T-helper 1 cell (primary cell): ENCODE measurements at places on chromosomes 3 and 15.

DNA sequence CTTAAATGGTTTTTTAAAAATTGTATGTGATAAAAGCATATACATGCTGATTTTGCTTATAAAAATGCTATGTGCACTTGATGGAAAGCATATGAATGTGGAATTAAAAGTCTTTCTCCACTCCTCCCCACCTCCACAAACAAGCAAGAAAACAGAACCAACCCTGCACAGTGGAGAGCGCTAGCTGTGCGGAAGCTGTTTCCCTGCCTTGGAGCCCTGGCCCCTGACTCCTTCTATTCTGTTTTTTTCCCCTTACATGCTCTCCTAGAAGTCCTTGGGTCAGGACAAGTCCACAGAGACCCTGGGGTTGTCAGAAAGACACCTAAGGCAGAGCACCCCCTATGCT, 64.2 kb downstream of the BOC start:
- DNase-seq: no peak

DNA sequence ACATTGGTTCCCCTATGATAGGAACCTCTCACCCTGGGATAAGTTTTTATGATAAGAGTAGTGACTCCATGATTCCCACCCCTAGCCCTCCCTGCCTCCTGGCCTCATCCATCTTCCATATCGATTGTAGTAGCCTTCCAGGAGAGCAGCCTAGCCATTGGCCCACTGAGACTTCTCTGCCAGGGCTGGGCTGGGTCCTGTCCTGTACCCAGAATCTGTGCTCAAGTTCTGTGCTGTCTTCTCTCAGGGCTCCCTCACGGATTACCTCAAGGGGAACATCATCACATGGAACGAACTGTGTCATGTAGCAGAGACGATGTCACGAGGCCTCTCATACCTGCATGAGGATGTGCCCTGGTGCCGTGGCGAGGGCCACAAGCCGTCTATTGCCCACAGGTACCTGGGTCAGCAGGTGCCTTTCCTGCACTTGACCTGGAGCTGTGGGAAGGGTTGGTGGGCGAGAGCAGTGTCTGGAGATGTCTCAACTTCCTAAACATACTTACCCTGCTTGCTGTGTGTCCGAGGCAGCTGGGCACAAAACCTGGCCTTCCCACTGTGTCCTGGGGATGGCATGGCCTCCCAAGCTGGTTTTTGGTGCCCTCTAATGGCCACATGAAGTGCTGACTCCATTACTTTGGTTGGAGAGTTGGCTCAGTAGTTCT, 16.6 kb upstream of the EXOG start:
- no peak for DNase-seq

DNA sequence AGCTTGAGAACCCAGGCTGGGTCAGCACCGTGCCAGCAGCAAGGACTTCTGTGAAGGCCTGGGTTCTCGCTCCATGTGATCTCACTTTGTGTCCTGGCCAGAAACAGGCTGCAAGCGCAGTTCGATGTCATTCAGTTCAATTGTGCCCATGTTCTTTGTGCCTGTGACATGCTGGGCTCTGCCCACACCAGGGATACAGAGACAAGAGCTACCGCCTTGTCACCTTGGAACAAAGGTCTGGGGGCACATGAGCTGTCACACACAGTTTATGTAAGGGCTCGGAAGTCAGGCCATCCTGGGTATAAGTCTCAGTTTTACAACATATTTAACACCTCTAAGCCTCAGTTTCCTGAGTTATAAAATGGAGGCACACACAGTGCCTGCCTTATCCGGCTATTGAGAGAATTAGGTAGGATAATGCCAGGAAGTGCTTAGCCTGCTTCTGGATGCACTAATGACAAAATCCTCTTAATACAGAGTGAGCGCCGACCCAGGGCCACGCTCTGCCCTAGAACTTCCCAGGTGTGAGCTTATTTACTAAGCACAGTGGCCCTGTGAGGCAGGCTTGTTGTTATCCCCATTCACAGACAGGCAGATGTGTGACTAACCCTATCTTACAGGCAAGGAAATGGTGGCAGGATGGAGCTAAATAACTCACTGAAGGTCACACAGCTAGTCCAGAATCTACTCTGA, 50.4 kb upstream of the LIMD1 start:
- DNase-seq: no peak

DNA sequence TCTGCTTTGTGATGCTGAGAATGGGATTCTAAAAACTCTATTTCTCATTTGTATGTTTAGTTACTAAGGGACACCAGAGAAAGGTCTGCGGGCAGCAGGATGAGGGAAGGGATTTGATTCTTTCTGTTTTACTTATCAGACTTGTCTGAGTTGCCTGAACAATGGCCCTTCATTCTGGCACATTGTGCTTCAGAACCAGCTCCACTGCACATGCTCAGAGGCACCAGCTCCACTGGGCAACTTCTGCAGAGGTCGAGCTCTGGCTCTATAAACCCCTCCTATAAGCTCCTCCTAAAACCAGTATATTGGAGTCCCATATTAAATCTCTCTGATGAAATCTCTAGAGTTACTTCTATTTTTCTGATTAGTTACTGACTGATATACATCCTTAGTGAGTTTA, 453.2 kb upstream of the CDIN1 start:
- DNase-seq: no peak

GRCh38 chr3:120741837-120742197, 499 bp downstream of the RABL3 start:
- no peak for DNase-seq

DNA sequence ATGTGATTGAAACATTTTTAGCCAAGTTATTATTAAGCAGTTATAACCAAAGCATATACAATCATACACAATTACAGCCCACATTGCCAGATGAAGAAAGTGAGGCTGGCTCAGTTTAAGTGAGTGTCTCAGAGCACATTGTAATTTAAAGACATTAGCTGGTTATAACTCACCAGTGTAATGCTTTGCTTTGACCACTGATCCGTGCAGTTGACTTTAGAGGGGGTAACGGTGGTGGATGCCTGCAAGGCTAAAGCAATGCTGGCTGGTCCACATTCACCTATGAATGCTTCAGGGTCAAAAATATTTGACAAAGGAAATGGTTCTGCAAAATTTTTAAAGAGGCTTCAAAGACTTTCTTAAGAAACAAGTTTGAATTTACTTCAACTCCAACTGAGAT, 1.2 kb downstream of the C3orf85 start:
- DNase-seq: no peak

- no peak for DNase-seq
These were observed 195.1 kb upstream of the CTDSPL start for GRCh38 chr3:37666618-37667017.

GRCh38 chr3:54071601-54072000, 50.8 kb upstream of the CACNA2D3 start:
- DNase-seq: no peak

DNA sequence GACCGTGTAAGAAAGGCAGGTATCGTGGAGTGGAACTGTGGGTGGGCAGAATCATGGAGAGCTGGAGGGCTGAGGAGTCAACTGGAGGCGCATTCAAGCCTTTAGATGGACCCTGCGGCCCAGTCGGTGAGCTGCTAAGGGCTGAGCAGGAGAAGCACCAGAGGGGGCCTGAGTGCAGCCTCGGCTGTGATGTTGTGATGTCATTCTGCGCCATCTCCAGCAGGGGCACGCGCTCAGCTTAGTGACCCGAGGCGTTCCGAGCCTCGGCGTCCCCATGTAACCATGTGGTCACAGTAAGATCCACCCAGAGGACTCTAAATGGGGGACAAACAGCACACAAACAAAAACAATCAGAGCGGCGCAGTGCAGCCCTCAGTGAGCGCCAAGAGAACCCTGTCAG, 76.8 kb downstream of the VGLL4 start:
- DNase-seq: no peak

GRCh38 chr3:111971533-111972130, 7.2 kb upstream of the ABHD10 start:
- no peak for DNase-seq

DNA sequence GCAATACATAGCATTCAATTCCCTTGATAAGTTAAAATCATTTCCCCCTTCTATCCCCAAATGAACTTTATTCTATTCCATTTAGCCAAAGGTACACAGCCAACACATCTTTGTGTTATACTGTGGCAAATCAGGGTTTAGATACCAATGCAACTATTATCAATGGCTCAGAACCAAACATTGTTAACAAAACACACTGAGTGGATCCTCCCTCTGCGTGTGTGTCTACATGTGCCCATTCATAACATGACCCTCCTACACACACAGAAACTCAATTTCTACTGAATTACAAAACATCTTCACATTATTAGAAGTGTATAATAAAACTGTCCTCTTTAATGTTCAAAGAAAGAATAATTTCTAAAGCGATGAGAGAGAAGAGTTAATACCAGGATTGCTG, 1.3 kb downstream of the TTBK2 start:
- DNase-seq: no peak

DNA sequence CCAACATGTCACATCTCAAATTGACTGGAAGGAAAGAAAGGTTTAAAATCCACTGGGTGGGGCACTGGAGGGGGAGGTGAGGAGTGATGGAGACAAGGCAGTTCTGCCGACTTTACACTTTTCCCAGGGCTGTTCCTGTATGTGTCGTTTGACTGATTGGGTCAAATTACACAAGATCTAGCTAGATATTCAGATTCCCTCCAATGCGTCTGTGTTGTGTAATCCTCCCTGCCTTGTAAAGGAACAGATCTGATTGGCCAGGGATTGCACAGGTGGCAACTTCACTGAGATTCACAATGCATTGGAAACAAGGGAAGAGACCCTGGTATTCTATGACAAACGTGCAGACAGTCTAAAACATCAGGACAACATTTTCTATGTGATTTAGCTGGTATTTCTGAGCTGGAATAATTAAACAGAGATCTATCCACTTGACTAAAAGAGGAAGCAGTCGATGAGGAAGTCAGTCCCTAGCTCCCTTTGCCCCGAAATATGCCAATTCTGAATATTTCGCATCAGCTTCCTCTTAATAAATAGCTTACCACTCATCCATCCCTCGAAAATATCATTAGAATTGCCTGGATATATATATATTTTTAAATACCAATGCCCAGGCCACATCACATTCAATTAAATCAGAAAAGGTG, 312.9 kb downstream of the RORA start:
- DNase-seq: no peak

- DNase-seq: no peak
These were observed 21.9 kb downstream of the C3orf62 start for GRCh38 chr3:49255112-49255511.

- no peak for DNase-seq
These were observed 536.3 kb upstream of the ZNF717 start for GRCh38 chr3:76321614-76322013.

- no peak for DNase-seq
These were observed 212.5 kb upstream of the FEZF2 start for GRCh38 chr3:62585861-62586260.

DNA sequence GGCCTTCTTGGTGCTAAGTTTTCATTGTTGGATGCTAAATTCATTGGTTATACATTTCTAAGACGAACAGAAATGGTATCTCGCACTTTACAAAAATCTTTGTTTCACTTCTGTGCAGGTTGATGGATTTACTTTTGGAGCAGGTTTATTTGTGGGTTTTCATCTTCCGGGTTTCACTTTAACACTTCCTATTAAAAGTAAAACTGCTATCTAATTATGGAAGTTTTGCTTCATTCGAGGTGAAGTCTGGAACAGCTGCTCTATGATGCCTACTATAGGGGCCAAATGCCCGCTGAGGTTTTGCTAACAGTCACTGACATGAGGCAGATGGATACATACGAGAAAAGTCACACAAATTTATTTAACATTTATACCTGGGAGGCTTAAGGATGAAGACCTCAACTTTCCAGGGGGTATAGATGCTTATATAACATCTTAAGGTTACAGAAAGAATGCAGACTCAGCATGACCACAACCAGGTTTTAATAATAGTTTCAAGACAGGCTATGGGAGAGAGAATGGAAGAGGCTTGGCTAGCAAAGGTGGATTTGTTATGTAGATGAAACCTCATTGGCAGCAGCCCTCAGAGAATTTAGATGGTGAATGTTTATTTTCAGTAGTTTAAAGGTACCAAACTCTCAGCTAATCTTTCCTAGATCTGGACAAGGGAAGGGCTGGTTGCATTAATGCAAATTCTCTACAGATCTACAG, 54.2 kb downstream of the OSTN start:
- no peak for DNase-seq

- no peak for DNase-seq
These were observed 97.9 kb downstream of the RORA start for GRCh38 chr15:61130950-61131942.

DNA sequence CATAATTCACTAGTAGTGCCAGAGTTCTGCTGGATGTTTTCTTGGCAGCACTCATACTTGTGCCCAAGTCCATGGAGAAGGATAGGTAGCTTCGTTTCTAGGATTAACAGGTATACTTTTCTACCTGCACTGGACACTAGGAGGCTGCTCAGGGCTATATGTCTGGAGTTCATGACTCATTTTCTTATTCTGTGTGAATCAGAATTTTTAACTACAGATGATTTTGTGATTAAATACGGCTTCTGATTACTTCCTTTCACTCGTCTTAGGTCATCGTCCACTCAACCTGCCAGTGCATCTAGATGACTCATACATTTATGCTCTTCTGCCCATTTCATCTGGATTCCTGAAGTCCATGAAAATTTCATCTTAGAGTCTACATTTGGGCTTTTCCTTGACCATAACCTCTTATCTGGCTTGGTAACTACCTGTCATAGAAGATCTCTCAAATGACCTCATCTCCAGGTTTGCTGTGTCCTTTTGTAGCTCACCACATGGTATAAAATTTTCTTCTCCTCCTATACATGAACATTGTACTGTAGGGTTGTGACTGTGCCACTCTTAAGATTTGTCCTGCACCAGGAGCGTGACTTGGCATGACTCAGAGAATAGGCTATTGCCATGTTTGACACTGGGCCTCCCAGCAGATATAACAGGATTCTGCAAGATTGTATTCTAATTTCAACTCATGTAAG, 66.7 kb upstream of the GCSAM start:
- DNase-seq: no peak

DNA sequence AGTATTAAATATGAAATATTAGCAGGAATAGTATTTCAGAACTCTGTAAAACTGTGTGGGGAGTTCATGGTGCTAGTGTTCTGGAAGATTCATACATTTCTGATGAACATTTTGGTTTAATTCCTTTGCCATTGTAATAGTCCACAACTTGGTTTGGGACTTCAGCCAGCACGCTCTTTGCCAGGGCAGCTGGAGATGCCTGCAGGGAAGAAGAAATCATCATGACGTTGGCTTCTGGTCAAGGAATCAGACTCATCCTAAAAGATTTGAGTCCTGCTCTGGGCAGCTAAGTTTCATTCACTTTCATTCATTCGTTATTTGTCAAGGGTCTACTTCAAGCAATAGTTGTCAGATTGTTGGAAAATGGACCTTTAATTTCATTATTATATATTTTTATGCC, 32.4 kb upstream of the MRPL3 start:
- DNase-seq: no peak

GRCh38 chr3:157040456-157040855, 119.5 kb downstream of the CCNL1 start:
- no peak for DNase-seq

- DNase-seq: no peak
These were observed 5.4 kb upstream of the SEC11A start for GRCh38 chr15:84721371-84721770.

DNA sequence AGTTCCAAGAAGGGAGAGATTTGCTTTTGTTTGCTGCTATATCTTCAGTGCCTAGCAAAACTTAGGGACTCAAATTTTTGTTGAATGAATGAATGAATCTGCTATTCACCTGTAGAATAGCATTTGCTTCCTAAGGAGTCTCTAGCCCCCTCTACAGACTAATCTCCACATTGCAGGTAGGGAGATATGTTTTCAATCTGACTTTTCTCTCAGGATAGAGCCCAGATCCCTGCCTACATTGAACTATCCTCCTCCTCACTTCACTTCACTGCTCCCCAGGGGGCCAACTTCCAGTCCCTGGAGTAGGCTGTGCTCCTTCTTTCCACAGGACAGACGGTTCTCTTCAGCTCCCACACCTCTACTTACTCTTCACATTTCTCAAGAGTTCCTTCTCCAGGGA, 81.9 kb upstream of the PTX3 start:
- no peak for DNase-seq
